Endothelial cell of umbilical vein (primary cell): ENCODE measurements at places on chromosomes 3 and 15. TPM values are rescaled to one million over a fixed set of nuclear protein-coding genes. Genes with fewer than 3 reads are reported as not detected.

The BAHD1 gene
- polyA plus RNA-seq: 6.3 and 7.0 TPM in 2 replicates

The CD200R1 gene
- not detected in 2 replicates for polyA plus RNA-seq

The VILL gene
- 10.0 and 11.6 TPM in 2 replicates for polyA plus RNA-seq

The MKRN2OS gene
- polyA plus RNA-seq: not detected in 2 replicates

The PAQR9 gene
- polyA plus RNA-seq: not detected in 2 replicates

The SPESP1 gene
- polyA plus RNA-seq: 1.5 and 2.0 TPM in 2 replicates

The PLXNB1 gene
- 45.2 and 47.5 TPM in 2 replicates for polyA plus RNA-seq

The ISG20 gene
- 7.5 and 9.0 TPM in 2 replicates for polyA plus RNA-seq

The ISLR gene
- not detected in 2 replicates for polyA plus RNA-seq

The TRH gene
- not detected in 2 replicates for polyA plus RNA-seq

The ZMYND10 gene
- 0.25 and 0.33 TPM in 2 replicates for polyA plus RNA-seq

The CMTM7 gene
- 88.5 and 102 TPM in 2 replicates for polyA plus RNA-seq

The ECE2 gene
- polyA plus RNA-seq: not detected in 2 replicates

The ARF4 gene
- 221 and 239 TPM in 2 replicates for polyA plus RNA-seq

The VIPR1 gene
- 4.7 and 5.2 TPM in 2 replicates for polyA plus RNA-seq

The OR5K1 gene
- polyA plus RNA-seq: not detected in 2 replicates

The PRR23C gene
- polyA plus RNA-seq: not detected in 2 replicates

The TFRC gene
- 11.4 and 14.1 TPM in 2 replicates for polyA plus RNA-seq

The KBTBD8 gene
- 0.25 and 0.26 TPM in 2 replicates for polyA plus RNA-seq

The LRRC57 gene
- 11.2 and 13.4 TPM in 2 replicates for polyA plus RNA-seq

The FGD5 gene
- 45.4 and 49.6 TPM in 2 replicates for polyA plus RNA-seq

The CPA3 gene
- polyA plus RNA-seq: 4.6 and 6.4 TPM in 2 replicates

The ARGFX gene
- polyA plus RNA-seq: not detected in 2 replicates

The ALDH1A2 gene
- polyA plus RNA-seq: 14.8 and 16.3 TPM in 2 replicates

The CACNA2D3 gene
- not detected in 2 replicates for polyA plus RNA-seq

The HDAC11 gene
- polyA plus RNA-seq: 6.8 and 8.3 TPM in 2 replicates

The STAC gene
- polyA plus RNA-seq: 0.03 and 0.11 TPM in 2 replicates

The DOCK3 gene
- polyA plus RNA-seq: 0.08 TPM in 2 replicates

The TMEM40 gene
- polyA plus RNA-seq: not detected in 2 replicates

The GOLGA6L7 gene
- not detected in 2 replicates for polyA plus RNA-seq

The HCN4 gene
- 0.01 TPM in 1 of 2 replicates, not detected in the other for polyA plus RNA-seq

The PLA1A gene
- polyA plus RNA-seq: 0.07 and 0.14 TPM in 2 replicates

The KBTBD13 gene
- polyA plus RNA-seq: not detected in 2 replicates

The CTXND1 gene
- not detected in 2 replicates for polyA plus RNA-seq

The GPR62 gene
- 0.04 TPM in 1 of 2 replicates, not detected in the other for polyA plus RNA-seq

The RETNLB gene
- polyA plus RNA-seq: not detected in 2 replicates

The EPB42 gene
- polyA plus RNA-seq: not detected in 2 replicates

The RPP25 gene
- 10.1 and 13.1 TPM in 2 replicates for polyA plus RNA-seq

The POLR2H gene
- 169 and 276 TPM in 2 replicates for polyA plus RNA-seq

The CCR2 gene
- polyA plus RNA-seq: not detected in 2 replicates

The SLC38A3 gene
- polyA plus RNA-seq: 0.94 and 1.1 TPM in 2 replicates

The RTP4 gene
- 0.08 and 0.12 TPM in 2 replicates for polyA plus RNA-seq

The SPTSSB gene
- polyA plus RNA-seq: not detected in 2 replicates

The SLC15A2 gene
- 0.14 and 0.39 TPM in 2 replicates for polyA plus RNA-seq

The GOLGA8R gene
- polyA plus RNA-seq: 0.14 and 0.35 TPM in 2 replicates

The MGLL gene
- 23.3 and 30.7 TPM in 2 replicates for polyA plus RNA-seq

The SKOR1 gene
- polyA plus RNA-seq: 0.05 and 0.06 TPM in 2 replicates

The PLCB2 gene
- polyA plus RNA-seq: 1.6 and 1.9 TPM in 2 replicates

The PARP15 gene
- polyA plus RNA-seq: 0.59 and 0.81 TPM in 2 replicates

The MTHFS gene
- 7.4 and 9.3 TPM in 2 replicates for polyA plus RNA-seq

The SH3GL3 gene
- not detected in 2 replicates for polyA plus RNA-seq

The COL6A5 gene
- polyA plus RNA-seq: not detected in 2 replicates

The CORO2B gene
- 2.4 and 2.9 TPM in 2 replicates for polyA plus RNA-seq

The IL16 gene
- 0.25 and 0.29 TPM in 2 replicates for polyA plus RNA-seq
